ENCODE measurements at places on chromosomes 7 and 10.

DNA sequence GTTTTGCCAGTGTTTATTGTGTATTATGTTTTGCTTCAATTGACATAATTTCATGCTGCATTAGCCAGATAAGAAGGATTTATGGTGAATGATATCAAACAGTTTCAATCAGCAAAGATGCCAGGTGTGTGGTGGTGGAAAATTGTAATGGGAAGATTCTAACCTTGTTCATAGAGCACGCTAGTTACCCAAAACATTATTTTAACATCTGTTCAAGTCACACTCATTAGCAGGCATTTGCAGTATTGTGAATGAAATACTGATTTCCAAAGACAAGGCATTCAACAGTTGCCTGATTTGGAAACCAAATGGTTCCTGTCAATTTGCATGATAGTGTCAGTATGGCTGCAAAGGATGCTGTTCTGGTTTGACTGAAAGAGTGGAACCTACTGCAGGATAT is 129.7 kb downstream of the EPC1 start:
- DNase-seq: no peak

DNA sequence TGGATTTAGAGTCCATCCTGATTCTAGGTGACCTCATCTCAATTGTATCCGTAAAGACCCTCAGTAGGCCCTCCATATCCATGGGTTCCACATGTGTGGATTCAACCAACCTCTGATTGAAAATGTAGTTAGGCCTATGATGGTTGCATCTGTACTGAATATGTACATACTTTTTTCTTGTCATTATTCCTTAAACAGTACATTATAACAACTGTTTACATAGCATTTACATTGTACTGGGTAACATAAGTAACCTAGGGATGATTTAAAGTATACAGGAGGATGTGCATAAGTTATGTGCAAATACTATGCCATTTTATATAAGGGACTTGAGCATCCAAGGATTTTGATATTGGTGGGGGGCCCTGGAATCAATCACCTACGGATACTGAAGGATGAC is 10.1 kb downstream of the CPN1 start:
- no peak for DNase-seq

- no peak for DNase-seq
These were observed 67.2 kb downstream of the CCSER2 start for GRCh38 chr10:84395581-84395980.

GRCh38 chr7:36546331-36546730 is 156.7 kb downstream of the ANLN start:
- no peak for DNase-seq

GRCh38 chr10:95644901-95645300 is 11.6 kb downstream of the ALDH18A1 start:
- no peak for DNase-seq

GRCh38 chr7:66255534-66256100 is 50.5 kb downstream of the TPST1 start:
- no peak for DNase-seq

- no peak for DNase-seq
These were observed 15.1 kb downstream of the SEC61A2 start for GRCh38 chr10:12144538-12144937.

DNA sequence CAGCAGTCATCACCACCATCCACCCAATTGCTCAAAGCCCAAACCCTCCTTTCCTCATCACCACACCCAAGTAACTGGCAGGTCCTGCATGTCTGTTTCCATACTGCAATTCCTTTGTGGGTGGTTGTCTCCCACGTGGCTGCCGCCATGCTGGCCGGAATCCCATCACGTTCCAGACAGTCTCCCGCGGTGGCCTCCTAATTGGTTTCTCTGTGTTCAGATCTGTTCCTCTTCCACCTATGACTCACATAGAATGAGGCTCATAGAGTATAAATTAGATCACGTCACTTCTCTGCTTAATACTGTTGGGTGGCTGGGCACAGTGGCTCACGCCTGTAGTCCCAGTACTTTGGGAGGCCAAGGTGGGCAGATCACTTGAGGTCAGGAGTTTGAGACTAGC is 813.0 kb downstream of the TYW1 start:
- no peak for DNase-seq

DNA sequence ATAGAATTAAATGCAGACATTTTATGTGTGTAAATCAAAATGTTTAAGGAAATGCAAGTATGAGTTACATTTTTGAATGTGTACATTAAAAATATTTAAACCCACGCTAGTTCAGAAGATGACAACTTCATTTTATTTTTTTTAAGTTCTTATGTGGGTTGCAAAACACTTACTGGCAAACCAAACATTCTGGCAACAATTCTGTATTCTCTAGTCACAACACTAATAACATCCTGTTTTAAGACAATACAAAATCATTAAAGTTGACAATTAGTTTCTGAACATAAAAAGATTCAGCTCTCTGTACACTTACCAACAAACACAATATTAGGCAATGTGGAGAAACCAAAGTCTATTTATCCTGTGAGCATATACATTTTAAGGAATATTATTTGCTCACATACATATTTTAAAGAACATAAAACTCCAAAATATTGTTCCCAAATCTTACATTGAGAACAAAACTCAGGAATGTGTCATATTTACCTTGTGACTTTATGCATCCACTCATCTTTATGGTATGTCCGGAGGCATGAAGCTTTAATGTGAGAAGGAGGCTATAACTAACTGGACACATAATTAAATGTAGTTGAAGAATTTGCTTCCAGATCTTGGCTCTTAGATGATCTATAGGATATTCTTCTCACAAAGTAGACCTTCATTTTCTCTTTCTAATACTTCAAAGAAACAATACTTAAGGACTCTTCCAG is 134.7 kb downstream of the DGKB start:
- no peak for DNase-seq

- DNase-seq: no peak
These were observed 50.6 kb upstream of the SMNDC1 start for GRCh38 chr10:110355141-110355831.

- DNase-seq: no peak
These were observed 49.6 kb upstream of the MYL10 start for GRCh38 chr7:101678658-101679057.

DNA sequence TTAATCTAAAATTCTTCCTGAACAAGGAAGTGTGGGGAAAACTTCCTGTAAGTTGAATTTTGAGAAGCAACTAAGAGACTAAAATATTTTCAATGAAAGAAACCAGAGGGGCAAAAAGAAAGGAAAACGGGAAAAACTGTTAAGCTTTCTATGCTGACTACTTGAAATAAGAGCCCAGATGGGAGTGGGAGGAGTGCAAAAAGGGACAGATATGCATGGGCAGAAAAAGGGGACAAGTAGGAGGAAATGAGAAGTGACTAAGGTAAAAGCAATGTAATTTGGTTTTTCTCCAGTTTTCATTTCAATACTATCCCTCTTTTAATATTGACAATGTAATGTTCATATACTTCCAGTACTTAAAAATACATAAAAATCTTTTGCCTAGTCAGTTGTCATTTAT is 11.1 kb downstream of the OGA start:
- no peak for DNase-seq

DNA sequence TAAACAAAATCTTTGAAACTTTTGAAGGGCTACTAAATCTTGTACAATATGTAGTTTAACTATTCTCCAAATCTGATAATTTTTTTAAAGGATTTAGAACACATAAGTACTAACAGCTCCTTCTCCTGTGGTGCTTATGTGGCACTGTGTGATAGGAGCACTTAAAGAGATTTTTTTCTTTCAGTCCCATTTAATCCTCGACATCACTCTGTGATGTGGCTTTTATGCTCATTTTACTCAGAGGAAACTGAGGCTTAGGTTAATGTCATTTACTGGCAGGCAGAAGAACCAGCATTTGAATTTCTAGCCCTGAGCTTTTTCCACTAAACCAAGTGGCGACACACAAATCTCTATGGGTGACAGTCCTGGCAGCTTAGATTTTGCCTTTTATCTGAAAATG is 92.4 kb downstream of the SAMD9 start:
- no peak for DNase-seq

DNA sequence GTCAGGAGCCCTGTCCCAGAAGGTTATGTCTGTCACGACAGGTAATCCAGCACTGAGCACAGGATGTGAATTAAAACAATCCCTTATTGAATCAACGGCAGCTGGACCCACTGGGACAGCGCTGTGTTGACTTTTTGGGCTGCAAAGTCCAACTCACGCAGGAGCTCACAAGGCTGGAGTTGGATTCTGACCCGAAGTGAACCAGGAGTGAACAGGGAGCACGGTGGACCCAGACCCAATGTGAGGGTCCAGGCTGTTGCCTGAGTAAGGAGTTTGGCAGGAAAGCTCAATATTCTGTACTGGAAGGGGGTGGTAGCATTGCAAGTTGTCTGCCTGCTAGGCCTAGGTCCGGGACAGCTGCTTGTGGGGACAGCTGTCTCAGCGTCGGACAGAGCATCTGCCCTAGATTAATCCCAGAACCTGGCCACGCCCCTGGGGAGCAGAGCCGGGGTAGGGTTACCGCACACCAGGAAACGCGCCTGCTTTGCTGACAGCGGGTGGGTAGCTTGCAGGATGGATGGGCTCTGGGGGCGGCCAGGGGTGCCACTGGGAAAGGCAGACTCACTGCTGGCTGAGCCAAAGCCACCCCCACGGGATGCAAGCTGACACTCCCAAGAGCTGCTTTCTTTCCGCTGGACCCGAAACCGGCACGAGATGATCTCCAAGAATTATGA is 24.0 kb downstream of the COL26A1 start:
- DNase-seq: no peak

DNA sequence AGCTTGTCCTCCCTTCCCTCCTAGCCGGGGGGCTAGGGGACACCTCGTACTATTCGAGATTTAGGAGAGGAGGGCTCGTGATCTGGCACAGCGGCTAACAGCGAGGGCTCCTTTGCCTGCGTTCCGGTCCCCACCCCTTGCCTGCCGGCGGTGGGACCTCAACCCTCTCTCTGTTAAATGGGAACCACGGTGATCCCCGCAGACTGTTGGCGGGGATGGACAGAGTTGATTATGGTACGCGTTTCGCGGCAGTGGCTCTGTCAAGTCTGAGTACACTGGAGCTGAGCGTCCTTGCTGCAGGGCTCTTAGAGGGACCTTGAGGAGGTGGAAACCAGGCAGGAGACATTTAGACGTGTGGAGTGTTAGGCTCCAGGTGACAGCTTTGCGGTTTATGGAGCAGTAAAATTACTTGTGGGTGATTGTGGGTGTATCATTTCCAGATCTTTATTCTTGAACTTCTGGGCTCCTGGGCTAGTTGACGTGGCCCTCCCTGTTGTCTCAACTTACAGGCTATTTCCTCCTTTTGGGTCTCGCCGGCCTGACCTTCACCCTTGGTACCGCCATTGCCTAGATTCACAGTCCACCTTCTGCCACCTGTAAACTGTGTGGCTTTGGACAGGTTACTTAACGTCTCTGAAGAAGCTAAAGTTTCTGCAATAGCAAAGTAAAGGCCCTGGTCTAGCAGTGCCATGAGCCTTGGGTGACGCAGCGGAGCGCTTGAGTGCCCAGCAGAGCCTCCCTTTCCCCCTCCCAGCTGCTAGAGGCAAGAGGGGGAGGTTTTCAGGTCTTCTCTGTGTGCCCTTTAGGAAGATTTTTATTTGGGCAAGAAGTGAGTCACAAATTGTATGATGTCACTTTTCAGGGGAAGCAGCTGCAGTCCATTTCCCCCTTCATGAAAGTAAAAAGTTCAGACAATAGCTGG is 739 bp downstream of the CASP7 start:
- no peak for DNase-seq

DNA sequence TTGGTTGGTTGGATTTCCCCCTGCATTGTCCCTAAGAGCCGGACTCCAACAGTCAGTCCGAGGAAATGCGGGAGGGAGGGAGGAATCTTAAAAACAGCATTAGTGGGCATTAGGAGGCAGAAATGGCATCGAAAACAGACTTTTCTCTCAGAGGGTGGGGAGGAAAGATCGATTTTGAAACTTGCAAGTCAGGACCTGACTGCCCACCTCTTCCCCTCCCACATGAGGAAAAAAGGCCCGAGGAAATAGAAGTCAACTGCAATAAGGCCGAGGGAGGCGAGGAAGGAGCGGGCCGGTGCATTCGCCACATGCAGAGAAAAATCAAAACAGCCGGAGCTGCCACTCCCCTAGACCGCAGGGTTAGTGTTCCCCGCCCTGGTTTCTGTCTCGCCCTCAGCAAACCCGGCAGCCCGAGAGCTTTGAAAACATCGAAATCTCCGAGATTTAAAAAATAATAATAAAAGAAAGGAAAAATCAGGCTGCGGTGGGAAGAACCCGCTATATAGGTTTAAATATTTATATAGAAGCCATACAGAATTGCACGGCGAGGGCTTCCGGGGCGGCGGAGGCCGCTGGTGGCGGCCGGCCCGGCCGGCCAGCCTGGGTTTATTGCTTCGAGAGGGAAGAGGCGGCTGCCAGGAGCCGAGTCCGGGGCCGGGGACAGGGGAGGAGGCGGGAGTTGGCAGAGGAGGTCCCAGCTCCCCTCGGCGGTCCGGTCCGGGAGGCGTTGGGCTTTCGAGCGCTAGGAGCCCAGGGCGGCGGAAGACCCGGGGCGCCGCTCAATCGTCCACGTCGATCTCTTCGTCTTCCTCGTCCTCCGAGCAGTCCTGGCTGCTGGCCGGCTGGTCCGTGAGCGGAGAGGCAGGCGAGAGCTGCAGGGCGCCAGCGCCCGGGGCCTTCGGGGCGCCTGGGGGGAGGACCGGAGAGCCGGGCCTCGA is 2.5 kb downstream of the LBX1 start:
- DNase-seq: no peak

DNA sequence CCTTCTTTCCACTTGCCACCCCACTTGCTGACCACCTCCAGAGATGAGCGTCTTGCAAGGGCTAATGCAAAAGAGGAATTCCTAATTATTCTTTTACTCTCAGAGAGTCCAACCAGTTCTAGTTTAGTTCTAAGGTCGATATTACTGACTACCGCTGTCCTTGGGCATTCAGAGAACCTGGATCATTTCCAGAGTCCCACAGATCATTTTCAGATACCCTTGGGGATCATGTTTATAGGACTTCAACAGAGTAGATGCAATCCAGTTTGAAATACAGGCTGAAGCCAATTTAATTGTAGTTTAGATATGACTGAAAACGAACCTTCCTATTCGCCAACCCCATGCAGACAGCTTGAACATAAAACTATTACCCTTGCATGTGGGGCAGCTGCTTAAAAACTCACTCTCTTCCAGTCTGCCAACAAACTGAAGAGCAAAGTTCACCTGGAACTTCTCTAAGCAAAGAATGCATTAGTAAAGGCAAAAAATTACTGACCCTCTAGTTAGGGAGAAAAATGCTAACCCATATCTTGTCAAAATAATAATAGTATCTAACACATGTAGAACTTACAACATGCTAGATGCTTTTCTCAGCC is 22.4 kb downstream of the CFAP69 start:
- DNase-seq: no peak
